Heart right ventricle (tissue), 16 donors: ENCODE measurements at places on chromosomes 7 and 10.

- DNase-seq = no peak
Measured at GRCh38 chr7:46076527-46076926, 155.5 kb upstream of the IGFBP3 start.

- DNase-seq = no peak
Measured at GRCh38 chr7:24836084-24836483, 78.8 kb upstream of the GSDME start.

DNA sequence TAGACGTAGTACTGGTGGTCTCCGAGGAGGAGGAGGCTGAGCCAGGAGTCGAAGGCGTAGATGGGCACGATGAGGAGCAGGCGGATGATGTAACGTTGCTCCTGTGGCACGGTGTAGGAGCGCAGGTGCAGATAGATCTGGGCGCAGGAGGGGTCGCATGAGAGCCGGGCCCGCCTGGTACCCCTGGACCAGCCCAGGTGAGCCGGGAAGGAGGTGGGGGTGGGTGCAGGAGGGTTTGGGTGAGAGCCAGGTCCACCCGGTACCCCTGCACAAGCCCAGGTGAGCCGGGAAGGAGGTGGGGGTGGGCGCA is 5.2 kb downstream of the TMEM184A start:
- no peak for DNase-seq

DNA sequence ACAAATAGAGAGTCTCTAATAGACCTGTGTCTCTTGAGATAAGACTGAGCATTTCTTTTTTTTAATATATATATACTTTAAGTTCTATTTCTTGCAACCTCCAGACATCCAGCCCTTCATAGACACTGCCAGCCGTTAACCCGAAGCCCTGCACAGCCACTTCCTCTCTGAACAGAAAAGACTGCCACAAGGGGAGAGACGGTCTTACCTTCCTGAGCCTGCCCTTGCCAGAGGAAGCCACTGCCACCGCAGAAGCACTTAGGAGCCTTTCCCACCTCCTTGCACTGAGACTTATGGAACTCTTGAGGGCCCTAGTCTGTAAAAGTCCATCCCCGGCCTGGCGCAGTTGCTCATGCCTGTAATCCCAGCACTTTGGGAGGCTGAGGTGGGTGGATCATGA is 31.8 kb upstream of the PRSS1 start:
- no peak for DNase-seq

GRCh38 chr10:23053036-23053435 is 42.3 kb upstream of the MSRB2 start:
- DNase-seq = no peak

DNA sequence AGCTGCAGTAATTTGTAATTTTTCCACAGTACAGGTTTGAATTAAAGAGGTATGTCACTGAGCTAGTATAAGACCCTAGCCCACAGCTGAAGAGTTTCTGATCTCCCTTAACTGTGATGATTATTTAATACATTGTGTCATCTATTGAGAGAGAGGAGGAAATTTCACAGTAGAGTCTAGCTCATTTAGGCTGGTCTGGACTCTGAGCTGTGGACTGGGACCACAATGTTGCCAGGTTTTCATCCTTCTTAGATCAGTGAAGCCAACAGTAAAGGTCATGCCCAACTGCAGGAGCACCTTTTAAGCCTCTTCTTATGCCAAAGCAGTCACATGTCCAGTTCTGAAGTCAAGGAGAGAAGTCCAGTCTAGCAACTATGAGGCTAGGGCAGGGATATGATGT is 8.9 kb downstream of the TES start:
- DNase-seq = no peak

- peak; percentile 50 for DNase-seq
Measured at GRCh38 chr10:131726076-131726880, 174.5 kb upstream of the PPP2R2D start.

GRCh38 chr7:47587351-47587750 is 5.4 kb upstream of the TNS3 start:
- DNase-seq = no peak

DNA sequence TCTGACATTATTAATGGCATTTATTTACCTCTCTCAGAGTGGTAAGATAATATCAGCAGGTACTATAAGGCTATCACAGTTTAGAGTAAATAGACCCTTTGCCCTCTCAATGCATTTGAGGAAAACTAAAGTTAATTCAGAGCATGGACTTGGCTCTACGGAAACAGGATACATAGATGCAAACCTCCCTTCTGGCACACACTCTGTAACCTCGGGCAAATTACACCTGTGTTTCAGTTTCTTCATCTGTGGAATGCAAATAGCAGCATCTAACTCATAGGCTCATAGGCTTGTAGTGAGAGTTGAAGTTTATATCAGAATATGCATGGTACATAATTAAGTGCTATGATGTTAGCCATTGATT is 5.6 kb downstream of the RAPGEF5 start:
- DNase-seq = no peak

DNA sequence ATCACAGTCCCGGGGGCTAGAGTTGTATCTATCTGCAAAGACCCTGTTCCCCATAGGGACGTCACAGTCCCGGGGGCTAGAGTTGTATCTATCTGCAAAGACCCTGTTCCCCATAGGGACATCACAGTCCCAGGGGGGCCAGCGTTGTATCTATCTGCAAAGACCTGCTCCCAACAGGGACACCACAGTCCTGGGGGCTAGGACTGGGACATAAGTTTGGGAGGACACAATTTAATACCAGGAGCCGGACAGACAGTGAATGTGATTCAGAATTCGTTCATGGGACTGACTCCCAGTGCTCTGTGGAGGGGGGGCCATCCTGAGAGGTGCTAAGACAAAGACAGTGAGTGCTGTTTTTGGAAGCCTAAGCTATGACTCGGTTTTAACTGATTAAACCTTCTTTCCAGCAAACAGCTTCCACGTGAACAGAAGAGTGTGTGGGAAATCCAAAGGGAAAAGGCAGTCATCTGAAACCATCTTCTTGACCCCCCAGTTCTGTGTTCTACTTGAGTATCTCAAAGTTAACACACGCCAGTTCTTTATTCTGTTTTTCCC is 153.0 kb downstream of the DIP2C start:
- DNase-seq = no peak

DNA sequence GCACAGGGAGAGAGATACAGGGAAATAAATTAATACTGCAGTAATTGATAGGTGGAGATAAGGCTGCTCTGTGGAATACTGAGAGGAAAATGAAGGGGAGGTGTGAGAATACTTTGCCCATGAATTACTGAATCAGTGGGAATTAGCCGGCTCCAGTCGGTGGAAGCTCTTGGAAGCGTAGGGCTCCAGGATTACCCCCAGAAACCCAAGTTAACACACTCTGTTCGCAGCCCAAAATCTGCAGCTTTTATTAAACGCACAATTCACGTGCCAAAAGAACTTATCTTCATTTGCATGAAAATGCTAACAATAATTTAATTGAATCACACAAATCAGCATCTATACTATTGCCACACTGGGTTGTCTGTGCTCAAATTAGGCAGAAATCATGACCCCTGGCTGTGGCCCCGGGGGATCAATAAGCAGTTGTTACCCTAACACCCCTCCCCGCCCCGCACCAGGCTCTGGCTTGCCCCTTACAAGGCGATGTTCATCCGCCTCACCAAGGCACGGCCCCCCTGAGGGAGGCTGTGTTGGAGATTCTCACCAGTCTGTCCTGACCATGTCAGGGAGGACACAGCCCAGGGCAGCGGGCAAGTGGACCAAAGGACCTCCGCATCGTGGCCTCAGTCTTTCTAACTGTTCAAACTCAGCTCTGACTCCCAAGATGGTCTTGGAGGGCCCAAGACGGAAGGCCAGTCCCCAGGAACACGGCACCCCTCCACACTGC is 48.4 kb upstream of the MGMT start:
- DNase-seq = no peak

DNA sequence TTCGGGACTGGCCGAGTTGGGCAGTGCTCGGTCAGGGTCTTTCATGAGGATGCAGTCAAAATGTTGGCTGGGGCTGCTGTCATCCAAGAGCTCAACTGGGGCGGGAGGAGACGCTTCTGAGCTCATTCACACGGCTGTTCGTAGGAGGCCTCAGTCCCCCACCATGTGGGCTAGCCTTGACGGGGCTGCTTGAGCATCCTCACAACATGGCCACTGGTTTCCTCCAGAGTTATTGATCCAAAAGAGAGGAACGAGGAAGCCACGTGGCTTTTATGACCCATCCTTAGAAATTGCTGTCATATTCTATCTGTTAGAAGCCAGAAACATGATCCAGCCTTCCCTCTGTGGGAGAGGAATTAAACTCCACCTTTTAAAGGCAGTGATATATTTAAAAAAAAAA is 68.1 kb downstream of the GTF2IRD1 start:
- no peak for DNase-seq
